Fibroblast of skin of scalp (primary cell): ENCODE measurements at places on chromosomes 3 and 15.
A peak's percentile ranks its signal among the peaks of the same experiment; 100 is the strongest.

DNA sequence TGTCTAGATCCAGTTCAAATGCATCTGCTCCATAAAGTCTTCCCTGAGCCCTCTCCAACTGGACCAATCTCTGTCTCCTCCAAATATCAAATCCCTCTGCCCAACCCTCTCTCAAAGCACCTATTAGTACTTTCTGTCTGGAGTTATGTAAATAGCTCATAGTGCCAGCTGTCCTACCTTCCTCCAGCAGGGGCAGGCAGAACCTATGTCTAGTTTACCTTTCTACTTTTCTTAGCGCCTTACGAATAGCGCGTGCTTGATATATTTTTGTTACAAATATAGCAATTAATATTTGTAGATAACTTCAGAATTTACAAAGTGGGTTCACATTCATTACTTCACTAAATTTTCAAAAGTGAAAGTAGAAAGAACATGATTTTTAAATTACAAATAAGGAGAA lies 14.0 kb upstream of the CCDC80 start:
- no peak for DNase-seq

- no peak for DNase-seq
These were observed 13.5 kb downstream of the CCPG1 start for GRCh38 chr15:55394694-55395093.

DNA sequence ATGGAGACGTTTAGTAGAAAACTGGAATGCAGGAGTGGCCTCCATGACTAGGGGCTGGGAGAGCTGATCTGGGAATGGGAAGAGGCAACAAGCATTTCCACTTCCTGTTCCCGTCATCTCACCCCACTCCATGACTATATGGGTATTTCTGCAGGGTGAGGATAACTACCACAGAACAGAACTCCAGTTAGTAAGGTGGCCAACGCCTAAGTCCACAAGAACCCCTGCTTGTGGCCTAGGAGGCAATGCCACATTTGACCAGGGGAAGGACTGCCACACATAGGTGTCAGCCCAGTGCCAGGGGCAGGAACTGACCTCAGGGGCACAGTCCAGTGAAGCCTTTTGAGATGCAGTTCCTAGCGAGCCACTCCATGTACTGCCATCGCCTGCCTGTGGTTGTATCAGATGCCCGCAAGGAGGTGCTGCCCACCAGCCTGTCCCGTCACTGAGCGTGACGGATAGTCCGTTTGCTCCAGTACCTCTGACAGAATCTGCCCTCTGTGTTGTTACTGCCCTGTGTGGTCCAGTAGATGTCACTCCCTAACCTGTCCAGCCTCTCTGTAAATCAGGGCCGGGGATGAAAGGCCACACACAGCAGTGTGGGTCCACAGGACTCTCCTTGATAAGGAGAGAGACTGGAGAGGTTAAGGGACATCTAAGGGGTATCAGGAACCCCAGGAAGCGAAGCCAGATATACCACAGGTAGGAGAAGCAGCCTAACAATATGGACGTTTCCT lies 3.5 kb upstream of the MTFMT start:
- peak; percentile 62 for DNase-seq

GRCh38 chr3:52090131-52090932 lies 34.0 kb upstream of the DUSP7 start:
- peak; percentile 96 for DNase-seq

DNA sequence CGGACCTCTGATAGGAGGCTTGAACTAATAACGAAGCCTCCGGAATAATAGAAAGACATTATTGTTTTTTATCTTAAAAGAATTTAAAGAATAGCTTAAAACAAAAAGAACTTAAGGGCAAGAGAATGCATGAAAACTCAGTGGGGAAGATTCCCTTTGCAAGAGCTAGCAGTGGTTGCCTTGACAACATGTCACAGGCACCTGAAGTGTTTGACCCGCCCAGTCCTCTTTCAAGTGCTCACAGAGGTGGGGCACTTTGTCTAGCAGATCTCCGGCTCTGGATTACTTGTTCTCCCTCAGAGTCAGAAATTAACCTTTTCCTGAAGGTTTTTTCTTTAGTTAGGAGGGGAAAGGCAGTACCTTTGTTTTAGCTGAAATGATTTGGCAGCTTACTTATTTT lies 37.8 kb downstream of the LARS2 start:
- no peak for DNase-seq

- peak; percentile 40 for DNase-seq
These were observed 13.2 kb upstream of the TRANK1 start for GRCh38 chr3:36957862-36958686.

DNA sequence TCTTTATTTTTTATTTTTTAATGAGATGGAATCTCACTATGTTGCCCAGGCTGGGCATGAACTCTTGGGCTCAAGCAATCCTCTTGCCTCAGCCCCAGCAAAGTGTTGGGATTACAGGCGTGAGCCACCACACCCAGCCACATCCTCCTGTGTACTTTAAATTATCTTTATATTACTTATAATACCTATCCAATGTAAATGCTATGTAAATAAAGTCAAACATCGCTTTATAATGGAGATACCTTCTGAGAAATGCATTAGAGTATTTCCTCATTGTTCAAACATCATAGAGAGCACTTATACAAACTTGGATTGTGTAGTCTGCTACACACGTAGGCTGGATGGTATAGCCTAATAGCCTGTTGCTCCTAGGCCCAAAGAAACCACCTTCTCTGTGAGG lies 41.4 kb upstream of the MAGI1 start:
- no peak for DNase-seq

- no peak for DNase-seq
These were observed 174.5 kb downstream of the NR2F2 start for GRCh38 chr15:96505014-96505413.

GRCh38 chr3:195820901-195821300 lies 9.2 kb upstream of the MUC4 start:
- DNase-seq = no peak
